Mesangial cell (primary cell): ENCODE measurements at places on chromosomes 6 and 20. TPM values are rescaled to one million over a fixed set of nuclear protein-coding genes. Genes with fewer than 3 reads are reported as not detected.

The E2F1 gene
- 3.4 and 28.7 TPM in 2 replicates for total RNA-seq

The OR2J3 gene
- total RNA-seq: not detected in 2 replicates

The C6orf118 gene
- total RNA-seq: 0.13 TPM in 1 of 2 replicates, not detected in the other

The SLC17A2 gene
- 0.25 TPM in 1 of 2 replicates, not detected in the other for total RNA-seq

The TMEM14B gene
- total RNA-seq: 48.9 and 72.8 TPM in 2 replicates

The KCNB1 gene
- total RNA-seq: not detected in 2 replicates

The KCNG1 gene
- 33.8 and 34.1 TPM in 2 replicates for total RNA-seq

The NRSN1 gene
- total RNA-seq: not detected in 2 replicates

The NOTCH4 gene
- total RNA-seq: 1.1 TPM in 2 replicates

The EYA4 gene
- 0.16 and 1.5 TPM in 2 replicates for total RNA-seq

The TSPO2 gene
- 0.51 TPM in 1 of 2 replicates, not detected in the other for total RNA-seq

The ASIP gene
- not detected in 2 replicates for total RNA-seq
